ENCODE measurements at places on chromosomes 11 and 22.
A peak's percentile ranks its signal among the peaks of the same experiment; 100 is the strongest.

- DNase-seq: no peak
These were observed 1.5 kb downstream of the IGSF9B start for GRCh38 chr11:133955081-133955891.

DNA sequence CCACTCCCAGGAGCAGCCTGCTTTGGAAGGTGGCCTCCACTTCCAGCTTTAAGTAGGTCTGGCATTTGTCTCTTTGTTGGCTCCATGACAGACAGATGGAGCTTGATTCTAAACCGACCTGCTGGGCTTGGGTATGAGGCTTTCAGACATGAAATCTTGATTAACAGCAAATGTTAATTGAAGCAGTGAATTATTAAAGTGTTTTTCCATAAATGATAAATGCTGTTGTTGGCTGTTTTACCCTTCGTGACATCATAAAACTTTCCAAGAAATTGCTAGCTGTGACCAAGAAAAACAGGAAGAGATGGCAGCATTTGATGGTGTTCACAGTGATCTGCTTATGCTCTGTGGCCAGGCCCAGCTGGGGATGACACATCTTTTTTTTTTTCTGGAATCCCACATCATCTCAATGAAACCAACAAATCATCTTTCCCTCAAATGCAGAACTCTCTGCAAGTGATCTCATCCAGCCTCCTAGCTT lies 66.1 kb downstream of the RBMXL2 start:
- no peak for DNase-seq

DNA sequence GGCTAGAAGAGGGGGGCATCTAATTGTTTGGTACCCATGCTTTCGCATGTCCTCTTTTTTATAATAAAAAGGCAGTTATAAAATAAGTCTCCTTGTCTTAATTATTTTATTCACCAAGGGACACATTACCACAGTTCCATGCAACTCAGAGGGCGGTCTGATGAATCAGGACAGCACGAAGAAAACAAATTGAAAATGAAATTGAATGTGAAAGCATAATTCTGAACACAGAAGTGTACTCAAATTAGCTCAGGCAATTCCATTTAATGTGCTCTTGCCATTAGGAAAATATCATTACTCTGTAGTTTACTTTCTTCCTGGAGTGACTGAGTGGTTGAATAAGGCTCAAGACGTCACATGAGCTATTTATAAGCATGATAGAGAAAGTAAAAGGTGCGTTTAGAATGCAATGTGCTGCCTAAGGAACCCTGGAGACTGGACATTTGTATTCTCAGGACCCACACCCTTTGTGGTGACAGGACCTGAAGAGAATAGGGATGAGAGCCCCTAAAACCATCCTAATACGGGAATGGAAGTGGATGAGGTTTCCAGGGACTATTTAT lies 59.6 kb downstream of the MTNR1B start:
- DNase-seq: no peak

DNA sequence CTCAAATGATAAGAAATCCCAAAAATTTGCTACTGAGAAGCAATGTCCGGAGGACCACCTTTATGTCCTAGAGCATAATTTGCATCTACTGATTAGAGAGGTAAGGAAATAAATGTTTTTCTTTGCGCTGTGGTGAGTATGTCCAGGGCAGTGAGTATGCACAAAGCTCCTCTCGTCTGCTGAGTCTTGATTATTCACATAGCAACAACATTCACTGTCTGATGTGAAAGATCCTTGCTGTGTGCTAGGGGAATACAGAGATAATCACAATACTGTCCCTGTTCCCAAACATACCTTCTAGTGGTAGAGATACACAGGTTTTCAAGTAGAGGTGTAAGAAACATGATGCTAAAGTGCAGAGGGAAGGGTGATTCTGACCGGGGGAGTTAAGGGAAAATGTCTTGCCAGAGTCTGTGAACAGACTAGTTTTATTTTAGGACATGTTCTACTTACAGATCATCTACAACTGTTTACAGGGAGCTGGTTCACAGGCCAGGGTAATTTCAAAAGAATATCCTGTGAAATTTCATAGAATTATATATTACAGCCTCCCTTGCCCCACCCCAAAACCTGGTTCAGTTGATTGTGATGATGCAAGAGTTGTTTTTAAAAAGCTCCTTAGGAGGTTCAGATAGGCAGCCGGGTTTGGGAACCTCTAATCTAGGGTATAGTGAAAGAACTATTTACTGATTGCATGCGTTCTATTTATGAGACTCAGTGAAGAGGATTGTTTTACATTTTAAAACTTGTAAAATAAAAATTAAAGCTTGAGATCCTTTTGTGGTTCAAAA lies 12.6 kb downstream of the MED17 start:
- DNase-seq: no peak

DNA sequence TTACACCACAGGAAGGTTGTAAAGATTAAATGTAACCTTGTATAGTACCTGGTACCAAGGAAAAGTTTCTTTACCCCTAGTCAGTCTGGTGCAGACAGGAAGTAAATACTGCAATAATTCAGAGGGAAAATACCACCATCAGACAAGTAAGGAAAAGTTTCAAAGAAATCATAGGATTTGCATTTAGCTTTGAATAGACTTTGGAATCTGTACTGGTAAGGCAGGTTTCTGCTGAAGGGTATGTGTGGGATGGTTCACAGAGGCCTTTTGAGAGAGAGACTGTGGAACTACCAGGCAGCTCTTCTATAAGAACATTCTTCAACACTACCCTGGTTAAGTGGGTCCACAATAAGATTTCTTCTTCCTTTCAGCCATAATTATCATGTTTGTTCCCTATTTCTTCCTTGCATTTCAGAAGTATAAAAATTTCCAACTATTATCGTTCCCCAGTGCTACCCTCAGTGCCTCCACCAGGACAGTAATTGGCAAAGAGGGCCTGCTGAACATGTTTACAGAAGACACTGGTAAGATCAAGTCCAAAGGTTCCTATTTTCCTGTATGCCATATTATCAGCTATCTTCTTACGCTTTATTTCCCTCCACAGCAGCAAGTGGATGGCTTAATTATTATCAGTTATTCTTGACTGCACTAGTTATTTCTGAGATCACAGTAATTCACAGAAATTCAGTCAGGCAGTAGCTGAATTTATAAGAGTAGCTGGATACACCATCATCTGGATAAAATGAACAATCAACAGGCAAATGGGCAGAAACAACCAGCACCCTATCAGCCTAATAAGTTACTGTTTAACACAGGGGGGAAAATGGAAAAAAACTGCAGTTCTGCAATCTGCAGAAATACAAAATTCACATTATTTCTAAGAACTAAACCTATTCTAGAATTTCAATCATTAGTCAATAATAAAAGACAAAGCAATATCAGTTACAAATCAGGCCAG lies 48.5 kb downstream of the PITPNB start:
- DNase-seq: no peak

DNA sequence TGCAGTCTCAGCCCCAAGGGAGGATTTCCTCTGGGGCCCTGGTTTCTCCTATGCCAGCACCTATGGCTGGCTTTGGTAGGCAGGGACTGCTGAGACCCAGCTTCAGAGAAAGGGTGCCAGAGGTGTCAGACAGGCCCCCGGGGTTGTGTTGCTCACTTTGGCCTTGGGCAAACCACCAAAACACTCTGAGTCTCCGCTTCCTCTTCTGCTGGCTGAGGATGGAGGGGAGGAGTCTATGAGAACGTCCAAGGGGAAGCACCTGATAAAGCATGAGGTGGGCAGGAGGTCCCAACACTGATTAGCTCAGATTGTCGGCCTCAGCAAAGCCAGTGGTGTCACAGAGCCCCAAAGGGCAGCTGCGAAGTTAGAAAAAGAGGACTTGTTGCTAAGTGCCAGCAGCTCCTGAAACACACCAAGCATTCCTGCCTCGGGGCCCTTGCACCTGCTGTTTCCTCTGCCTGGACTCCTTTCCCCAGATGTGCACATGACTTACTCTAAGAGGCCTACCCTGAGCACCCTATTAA lies 10.5 kb downstream of the SMTNL1 start:
- DNase-seq: peak; percentile 51

GRCh38 chr11:102683277-102683676 lies 22.3 kb downstream of the MMP27 start:
- no peak for DNase-seq

- no peak for DNase-seq
These were observed 125.9 kb upstream of the B3GAT1 start for GRCh38 chr11:134537941-134538340.

DNA sequence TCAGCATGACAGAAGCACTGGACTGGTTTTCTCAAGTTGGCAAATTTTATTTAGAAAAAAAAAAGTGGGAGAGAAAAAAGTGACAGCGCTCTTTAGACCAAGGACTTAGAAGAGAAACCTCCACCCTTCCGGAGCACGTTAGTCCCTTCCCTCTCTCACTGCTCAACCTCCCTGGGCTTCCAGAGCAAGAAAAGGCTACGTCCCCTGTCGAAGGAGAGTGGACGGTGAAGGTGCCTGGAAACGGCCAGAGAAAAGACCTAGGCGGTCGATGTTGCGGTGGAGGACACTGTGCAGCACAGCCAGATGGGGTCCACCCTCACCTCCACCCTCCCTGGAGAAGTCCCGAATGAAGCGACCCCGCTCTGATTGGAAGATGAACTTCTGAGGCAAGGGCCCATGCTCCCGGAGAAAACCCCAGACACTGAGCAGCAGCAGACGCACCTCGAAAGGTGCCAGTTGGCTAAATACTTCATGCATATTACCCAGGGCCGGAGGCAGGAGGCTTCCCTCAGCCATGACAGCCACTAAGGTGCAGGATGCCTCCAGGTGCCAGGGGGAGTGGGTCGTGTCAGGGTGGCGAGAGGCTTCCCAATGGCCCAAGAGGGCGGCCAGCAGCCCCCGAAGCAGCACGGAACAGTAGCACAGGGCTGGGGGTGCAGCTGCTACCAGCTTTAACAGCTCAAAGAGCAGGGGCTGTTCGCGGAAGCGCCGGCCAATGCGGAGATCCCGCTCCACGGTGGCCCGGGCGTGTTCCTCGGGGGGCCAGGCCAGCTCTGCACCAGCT lies 604 bp upstream of the GANAB start:
- DNase-seq: no peak

DNA sequence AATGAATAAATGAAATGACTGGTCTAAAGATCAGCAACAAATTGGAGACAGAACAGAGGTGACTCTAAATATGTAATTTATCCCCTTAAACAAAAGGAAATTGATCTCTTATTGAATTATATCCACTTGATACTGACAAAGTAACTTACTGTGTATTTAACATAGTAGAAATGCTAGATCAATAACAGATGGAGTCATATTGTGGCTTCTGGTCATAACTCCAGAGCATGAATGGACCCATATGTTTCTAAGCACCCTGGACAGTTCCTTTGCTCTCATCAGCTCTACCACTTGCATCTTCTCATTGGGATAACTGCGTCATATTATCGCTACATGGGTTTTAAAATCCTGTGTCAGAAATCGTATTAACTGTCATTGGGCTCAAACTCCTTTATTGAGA lies 222.3 kb downstream of the ETS1 start:
- DNase-seq: no peak

GRCh38 chr11:105490333-105490732 lies 119.5 kb upstream of the GRIA4 start:
- DNase-seq: no peak

- no peak for DNase-seq
These were observed 164.6 kb downstream of the ETS1 start for GRCh38 chr11:128422576-128423370.

DNA sequence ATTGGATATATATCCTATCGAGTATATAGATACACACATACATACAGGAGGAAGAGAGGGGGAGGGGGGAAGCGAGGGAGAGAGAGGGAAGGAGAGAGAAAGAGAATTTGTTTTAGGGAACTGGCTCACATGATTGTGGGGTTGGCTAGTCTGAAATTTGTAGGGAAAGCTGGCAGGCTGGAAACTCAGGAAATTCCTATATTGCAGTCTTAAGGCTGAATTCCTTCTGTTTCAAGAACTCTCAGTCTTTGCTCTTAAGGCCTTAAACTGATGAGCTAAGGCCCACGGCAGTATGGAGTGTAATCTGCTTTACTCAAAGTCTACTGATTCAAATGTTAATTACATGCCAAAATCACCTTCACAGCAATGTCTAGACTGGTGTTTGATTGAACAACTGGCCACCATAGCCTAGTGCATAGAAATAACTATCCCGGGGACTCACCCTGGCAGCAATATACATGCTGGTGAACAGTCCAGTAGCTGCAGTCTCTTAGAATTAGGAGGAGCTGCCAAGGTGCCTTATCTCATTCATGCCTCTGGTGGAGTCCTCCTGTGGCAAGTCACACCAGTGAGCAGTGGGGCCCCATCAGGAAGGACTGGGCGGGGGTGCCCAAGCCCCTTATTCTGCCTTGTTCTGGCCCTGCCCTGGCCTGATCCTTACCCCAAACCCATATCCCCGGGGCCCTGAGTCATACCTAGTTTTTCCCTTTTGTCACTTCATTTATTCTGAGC lies 59.7 kb upstream of the AMPD3 start:
- DNase-seq: no peak

- DNase-seq: no peak
These were observed 19.5 kb upstream of the FLRT1 start for GRCh38 chr11:64015935-64016845.

DNA sequence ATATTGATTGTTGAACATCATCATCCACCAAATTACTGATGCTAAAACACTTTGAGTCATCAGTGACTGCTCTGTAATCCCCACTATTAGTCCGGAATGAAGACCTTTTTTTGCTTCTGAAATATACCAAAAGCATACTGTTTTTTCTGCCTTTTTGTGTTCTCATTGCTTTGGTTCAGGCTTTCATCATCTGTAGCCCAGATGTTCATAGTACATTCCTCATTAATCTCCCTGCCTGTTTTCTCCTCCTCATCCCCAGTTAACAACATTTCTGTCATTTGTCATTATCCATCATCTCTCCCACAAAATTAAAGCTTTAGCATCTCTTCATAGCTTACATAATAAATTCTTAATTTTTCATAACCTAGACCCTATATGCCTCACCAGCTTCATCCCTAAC lies 9.2 kb downstream of the CEP57 start:
- DNase-seq: no peak

GRCh38 chr22:39236321-39237317 lies 8.2 kb downstream of the PDGFB start:
- peak; percentile 55 for DNase-seq

GRCh38 chr11:130214861-130215530 lies 55.4 kb downstream of the ST14 start:
- no peak for DNase-seq

- no peak for DNase-seq
These were observed 52.3 kb upstream of the FDX1 start for GRCh38 chr11:110377434-110377833.

- DNase-seq: no peak
These were observed 3.7 kb downstream of the MAFF start for GRCh38 chr22:38205261-38206128.

DNA sequence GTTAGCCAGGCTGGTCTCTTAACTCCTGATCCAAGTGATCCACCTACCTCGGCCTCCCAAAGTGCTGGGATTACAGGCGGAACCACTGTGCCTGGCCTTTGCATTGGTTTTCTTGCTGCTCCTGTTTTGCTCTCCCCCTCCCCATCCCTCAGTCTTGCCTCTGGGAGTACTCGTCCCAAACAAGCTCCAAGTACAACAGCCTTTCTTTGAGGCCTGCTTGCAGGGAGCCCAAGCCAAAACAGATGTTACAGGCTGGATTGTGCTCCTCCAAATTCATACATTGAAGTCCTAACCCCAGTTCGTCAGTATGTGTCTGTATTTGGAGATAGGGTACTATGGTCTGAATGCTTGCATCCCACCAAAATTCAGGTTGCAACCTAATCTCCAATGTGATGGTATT lies 8.6 kb downstream of the IGLL1 start:
- no peak for DNase-seq

Data from naive B cell (primary cell).